Left colon (tissue), 2 donors: ENCODE measurements at places on chromosomes 4 and X.
A peak's percentile ranks its signal among the peaks of the same experiment; 100 is the strongest.

- no peak for DNase-seq
Measured at GRCh38 chrX:140273921-140274320, 230.9 kb downstream of the SOX3 start.

DNA sequence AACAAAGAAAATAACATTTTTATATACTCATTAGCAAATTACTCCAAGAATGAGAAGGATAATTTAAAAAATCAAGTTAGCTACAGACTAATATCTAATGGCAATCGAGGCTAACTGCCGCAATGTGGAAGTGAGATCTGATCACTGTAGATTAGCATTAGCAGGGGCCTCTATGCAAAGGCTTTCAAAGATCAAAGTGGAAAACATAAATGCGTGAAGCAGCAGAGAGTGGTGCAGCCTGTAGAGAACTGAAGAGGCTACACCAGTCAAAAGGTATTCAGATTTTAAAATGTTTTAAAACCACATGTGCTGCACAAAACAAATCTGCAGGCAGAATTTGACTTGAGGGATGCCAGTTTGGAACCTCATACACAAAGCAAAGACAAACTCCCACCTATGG is 24.0 kb upstream of the RAP1GDS1 start:
- DNase-seq = no peak

DNA sequence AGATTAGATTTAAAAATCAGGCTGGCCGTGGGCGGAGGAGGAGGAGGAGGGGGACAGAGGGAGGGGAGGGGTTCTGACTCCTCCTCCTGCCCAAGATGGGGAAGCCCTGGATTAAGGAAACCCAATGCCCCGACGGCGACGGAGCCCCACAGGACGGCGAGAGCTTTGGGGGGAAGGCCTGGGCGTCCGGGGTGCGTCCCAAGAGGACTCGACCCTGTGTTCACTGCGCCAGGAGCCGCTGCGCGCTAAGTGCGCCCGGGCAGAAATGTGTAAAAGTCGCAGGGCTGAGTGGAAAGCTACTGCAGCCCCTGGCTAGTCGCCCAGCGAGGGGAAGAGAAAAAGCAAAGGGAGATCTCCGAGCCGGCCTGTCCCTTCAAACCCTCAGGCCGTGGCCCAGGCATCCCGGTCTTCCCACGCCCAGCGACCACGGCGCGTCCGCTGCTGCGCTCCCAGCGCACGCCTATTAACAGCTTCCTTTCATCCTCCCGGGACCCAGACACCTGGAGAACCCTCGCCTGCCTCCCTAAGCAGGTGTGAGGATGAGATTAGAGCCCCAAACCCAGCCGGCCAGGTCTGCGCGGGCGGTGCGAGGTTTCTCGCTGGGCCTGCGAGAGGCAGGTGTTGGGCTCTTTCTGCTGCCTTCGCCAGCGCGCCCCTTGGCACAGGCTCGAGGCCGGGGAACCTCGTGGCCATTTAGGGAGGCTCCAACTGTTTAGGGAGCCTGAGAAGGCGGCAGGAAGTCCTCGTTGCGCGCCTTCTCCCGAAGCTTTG is 1.4 kb upstream of the RPS6KA3 start:
- peak; percentile 56 for DNase-seq

- DNase-seq = no peak
Measured at GRCh38 chrX:110363244-110363643, 4.6 kb downstream of the RTL9 start.

GRCh38 chrX:112851161-112851779 is 10.6 kb upstream of the AMOT start:
- no peak for DNase-seq

DNA sequence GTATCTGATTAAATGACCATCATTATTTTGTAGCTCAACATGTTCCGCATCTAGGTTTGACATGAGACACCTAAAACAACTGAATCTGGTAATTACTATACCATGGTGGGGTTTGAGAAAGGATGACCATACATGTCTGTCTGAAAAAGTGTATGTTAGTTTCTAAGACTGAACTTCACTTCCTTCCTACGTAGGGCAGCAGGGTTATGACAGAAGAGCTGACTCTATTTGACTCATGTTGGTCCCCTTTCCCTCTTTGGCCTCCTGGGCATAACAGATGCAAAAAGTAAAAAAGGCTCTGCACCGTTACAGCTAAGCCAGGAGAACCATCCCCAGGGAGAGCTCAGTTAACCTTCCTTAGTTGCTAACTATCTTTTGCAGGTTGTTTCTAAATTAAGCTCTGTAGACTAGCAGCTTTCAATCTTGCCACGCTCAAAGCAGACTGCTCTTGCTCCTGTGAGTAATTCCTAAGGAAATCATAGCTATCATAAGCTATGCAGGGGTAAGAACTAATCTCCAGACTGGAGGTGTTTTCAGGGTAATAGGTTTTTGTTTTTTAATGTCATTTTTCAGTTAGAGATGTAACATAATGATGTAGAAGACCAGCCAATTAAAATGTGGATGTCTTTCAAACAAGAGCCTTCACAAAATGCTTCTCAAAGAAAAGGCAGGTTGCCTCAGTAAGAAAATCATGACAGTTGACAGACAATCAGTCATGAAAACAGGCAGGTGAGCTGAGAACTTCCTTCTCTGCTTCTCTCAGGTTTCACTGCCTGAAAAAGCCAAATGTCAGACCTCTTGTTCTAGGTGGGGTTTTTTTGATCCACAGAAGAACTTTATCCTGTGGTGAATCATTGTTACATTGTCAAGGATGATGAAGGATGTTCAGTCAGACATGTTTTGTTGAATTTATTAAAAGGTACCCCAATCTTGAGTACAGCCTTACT is 66.9 kb upstream of the DAPP1 start:
- DNase-seq = no peak

DNA sequence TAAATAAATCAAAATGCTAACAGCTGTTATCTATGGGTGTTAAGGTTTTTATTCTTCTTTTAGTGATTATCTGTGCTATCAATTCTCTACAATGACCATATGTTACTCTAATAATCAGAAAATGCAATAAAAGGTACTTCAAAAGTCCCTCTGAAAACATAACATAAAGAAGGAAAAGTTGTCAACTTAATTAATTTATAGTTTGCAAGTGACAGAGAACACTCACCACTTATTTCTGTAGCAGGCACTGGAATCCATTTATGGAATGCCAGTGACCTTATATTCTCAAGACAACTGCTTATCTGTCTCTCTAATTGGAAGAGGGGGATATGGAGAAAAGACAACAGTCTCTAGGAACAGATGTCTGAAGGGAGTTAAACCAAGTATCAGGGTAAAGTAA is 25.6 kb upstream of the PLS3 start:
- DNase-seq = no peak

GRCh38 chr4:56727150-56727549 is 46.1 kb upstream of the HOPX start:
- no peak for DNase-seq

DNA sequence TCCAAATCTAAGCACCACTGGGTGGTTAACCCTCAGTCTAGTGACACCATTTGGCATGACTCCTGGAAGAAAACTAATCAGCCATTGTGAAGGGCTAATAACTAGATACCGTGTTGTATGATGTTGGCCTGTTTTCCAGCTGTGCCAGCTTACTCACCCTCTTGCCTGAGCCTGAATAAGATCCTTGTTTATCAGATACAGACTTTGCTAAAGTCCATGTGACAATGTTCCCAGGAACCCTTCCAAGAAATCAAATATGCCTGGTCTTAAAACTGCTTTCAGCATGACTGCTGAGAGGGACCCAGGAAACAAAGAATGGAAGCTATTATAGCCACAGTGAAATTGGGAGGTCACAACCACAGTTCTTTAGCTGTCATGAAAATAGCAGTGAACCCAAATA is 640.8 kb upstream of the INTU start:
- no peak for DNase-seq

DNA sequence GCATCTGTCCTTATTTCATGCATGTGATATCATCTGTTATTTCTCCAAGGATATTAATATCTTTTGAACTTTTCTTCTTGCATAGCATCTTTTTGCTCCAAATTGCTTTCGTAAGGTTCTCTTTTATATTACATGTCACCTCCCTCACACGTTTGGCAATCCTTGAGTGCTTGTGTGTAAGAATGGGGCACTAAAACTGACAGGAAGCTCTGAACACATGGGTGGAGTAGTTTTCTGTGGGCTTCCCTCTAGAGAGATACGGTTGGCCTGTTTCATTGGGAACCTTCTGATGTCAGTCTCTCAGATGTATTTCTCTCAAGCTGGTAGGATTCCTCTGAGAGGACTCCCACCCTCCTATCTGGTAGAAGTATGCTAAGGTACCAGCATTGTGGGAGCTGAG is 223.0 kb downstream of the MID1 start:
- DNase-seq = no peak

DNA sequence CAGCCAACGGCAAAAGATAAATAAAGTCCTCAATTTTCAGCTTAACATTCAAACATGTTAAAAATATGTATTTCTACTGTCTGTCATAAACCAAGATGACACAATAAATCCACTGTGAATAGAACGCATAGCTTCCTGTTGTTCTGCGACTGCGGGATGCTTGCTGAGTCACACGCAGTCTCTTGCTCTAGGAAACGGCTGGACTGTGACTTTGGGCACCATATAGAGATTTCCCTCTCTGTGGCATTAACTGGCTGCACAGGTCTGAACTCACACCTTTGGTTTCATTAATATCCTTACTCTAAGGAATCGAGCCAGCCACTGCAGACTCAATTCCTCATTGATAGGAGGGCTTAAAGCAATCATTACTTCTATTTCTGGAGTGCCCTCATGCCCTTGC is 8.4 kb downstream of the BEND4 start:
- no peak for DNase-seq

DNA sequence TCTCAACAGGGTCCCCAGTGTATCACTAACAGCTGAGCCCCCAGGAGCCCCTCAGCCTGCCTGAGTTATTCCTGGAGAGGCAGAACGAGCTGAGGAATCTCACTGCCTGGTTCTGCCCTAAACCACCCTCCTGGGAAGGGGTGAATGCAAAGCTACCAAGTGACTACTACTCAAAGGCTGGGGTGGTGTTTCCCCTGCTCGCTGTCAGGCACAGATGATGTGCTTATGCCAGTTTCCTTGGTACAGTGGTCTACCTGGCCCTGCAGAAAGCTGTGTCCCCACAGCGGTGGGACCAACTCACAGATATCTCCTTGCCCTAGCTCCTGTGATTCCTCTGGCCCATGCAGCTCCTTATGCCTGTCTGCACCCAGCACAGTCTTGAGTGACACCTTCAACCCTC is 35.4 kb upstream of the ASMTL start:
- DNase-seq = no peak

DNA sequence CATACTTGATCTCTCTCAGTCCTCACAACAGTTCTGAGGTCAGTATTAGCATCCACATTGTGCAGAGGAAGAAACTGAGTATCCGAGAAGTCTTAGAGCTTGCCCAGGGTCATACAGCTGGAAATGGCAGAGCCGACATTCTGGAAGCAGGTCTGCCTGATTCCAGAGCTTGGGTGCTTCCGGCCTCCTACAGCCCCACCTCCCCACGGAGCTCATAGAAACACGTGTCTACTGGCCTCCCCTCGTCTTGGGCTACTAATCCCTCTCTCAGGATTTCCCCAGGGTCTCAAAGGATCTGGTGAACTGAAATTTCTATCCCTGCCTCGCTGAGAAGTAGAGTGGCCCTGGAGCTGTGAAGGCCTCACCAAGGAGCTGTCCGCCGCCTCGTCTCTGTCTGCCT is 12.0 kb upstream of the KDM5C start:
- no peak for DNase-seq

GRCh38 chrX:3678328-3678727 is 35.1 kb downstream of the PRKX start:
- no peak for DNase-seq

DNA sequence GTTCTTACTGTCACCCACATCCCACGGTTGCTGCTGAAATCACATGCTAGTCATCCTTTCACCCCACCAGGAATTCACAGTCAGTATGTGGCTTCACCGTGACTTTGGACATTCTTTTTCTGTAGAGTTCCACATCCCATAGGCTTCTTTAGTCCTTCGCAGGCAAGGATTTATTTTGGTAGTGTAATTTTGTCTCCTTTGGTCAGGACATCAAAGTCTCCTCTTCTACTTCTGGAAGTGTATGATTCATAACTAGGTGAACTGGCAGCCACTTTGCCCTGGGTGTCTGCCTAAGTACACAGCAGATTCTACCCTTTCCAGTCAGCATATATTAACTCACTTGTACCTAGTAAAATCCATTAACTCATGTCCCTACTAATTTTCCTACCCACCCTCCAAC is 38.3 kb upstream of the MMAA start:
- no peak for DNase-seq

DNA sequence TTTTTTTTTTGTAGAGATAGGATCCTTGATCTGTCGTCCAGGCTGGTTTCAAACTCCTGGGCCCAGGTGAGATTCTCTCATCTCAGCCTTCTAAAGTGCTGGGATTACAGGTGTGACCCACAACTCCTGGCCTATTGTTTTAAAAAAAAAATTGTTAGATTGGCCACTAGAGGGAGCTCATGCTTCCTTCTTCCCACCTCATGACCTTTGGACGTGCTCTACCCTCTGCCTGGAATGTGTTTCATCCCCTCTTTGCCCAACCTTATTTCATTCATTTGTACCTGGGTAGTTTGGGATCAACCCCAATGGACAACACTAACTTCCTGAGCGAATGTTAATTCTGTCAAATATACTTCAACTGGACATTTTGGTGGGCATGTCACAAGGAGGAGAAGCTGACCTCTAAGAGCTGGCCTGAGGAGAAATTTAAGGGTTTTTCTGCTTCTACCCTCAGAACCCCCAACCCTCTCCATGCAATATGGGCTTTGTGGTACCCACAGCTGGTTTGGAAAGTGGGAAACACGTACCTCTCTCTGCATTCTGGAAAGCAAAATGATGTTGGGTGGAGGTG is 6.4 kb downstream of the PPEF2 start:
- no peak for DNase-seq

DNA sequence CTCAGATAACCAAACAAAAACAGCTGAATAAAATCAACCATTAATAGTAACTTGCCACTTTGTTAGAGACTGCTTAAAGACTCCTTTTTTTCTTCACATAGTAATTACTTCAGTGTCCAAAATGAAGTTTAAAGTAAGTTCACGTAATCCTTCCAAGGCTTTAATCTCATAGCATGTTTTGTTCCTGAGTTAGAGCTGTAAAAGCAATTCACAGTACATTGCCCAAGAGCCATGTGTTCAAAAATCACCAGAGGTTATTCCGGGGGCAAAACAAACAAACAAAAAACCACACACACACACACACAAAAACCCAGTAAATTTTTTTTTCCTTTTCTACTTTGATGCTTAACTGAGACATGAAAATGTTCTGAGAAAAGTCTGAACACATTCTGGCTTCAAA is 6.1 kb downstream of the GPR82 start:
- no peak for DNase-seq

DNA sequence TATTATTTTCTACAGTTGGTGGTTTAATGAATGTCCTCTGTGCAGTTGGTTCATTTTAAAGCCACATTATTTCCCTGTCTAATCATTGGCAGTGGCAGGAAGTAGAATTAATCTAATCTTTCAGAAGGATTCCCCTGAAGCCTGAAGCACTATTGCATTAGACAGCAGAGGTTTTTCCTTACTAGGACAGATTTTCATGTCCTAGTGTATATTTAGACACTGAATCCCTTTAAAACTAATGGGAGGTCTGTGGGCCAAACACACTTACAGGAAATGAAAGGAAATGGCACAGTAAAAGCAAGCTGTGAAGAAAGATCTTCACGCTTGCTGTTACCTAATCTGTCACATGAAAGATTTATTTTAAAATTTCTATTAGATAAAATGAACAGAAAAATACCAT is 165.2 kb downstream of the SLC39A8 start:
- no peak for DNase-seq

- no peak for DNase-seq
Measured at GRCh38 chr4:38266616-38267015, 306.4 kb downstream of the PTTG2 start.
